ENCODE measurements at places on chromosomes 3 and 15.
A peak's percentile ranks its signal among the peaks of the same experiment; 100 is the strongest.

GRCh38 chr3:181704421-181705085 is 7.2 kb upstream of the SOX2 start:
- DNase-seq: no peak

GRCh38 chr3:129605203-129605921 is 1.1 kb downstream of the PLXND1 start:
- peak; percentile 29 for DNase-seq

DNA sequence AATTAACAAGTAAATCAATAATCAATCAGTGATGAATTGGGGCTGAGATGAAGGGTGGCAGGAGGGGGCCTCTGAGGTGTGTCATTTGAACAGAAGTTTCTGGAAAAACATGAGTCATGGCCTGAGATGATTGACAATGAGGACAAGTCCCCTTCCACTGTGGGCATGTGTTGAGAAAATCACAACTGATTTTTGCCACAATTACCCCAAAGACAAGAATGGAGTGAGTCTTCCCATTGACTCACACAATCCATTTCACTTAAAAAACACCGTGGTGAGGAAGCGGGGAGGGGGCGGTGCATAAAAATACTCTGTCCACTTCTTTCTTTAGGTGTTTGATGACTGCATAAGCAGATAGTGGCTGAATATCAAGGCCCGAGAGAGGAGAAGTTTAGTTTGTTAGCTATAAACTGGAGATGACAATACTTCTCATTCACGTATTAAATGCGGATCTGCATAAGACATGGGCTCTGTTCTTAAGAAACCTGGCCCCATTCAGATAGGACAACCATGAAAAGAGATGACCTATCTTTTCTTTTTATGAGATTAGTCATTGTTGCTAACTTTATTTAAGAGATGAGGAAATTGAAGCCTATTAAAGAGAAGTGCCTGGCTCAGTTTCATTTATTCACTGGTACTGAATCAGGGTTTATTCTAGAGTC is 34.7 kb downstream of the SHC4 start:
- no peak for DNase-seq

- no peak for DNase-seq
Observed at GRCh38 chr15:49085696-49086459, 39.6 kb upstream of the SECISBP2L start.

DNA sequence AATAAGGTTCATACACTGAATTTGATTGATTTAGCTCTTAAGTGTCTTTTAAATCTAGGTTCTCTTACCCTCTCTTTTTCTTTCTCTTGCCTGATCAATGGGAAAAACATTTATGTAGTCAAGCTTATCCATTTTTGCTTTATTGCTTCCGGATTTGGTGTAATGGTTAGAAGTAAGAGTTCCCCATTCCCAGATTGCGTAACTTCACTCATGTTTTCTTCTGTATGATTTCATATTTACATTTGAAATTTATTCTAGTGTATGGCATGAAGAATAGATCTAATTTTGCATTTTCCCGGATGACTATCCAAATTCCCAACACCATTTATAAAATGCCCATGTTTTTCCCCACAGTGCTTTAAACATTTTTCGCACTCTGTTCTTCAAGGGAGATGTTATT is 27.9 kb upstream of the SV2B start:
- no peak for DNase-seq

DNA sequence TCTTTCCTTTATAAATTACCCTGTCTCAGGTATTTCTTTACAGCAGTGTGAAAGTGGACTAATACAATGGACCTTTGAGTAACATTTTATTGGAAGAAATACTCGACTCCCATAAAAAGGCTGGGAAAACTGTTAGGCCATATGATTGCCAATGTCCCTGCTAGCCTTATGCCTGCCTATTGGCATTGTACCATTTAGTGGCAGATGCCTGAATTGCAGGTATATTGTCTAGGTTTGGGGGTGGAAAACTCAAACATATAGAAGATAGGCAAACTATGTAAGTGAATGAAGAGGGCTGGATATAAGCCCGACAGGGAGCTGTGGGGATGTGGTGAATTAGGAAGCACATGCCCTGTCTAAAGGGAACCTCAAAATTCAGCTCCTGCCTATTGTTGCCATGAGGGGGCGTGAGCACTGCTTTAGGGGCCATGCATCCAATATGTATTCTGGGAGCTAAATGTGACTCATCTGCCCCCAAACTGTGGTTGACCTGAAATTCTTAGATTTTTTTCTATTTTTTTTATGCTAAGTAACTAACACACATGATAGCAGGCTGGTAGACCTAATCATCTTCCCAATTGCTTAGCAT is 65.2 kb upstream of the TRA2B start:
- no peak for DNase-seq

DNA sequence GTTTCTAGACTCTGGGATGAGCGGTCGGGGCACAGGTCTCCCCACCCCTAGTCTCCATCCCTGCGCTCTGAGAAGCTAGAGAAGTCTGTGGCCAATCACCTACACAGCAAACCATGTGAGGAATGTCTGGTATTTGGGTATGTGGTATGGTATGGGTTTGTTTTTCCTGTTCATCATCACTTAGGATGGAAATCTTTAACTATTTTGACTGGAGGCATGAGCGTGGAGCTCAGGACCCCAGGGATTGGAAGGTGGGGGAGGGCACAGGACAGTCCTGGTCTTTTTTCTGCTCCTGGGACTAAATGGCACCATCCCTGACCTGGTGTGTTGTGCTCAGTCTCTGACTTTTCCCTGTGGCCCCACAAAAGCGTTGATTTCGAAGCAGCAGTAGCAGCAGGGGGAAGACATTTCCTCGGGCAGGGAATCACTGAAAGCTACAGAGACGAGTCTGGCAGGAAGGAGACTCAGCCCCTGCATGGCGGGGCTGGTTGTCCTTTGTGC is 191.7 kb upstream of the TPM1 start:
- no peak for DNase-seq

GRCh38 chr3:59017617-59017984 is 32.2 kb downstream of the CFAP20DC start:
- no peak for DNase-seq

All from CD8-positive, alpha-beta memory T cell (primary cell).